ENCODE measurements at places on chromosomes 13 and 19.

DNA sequence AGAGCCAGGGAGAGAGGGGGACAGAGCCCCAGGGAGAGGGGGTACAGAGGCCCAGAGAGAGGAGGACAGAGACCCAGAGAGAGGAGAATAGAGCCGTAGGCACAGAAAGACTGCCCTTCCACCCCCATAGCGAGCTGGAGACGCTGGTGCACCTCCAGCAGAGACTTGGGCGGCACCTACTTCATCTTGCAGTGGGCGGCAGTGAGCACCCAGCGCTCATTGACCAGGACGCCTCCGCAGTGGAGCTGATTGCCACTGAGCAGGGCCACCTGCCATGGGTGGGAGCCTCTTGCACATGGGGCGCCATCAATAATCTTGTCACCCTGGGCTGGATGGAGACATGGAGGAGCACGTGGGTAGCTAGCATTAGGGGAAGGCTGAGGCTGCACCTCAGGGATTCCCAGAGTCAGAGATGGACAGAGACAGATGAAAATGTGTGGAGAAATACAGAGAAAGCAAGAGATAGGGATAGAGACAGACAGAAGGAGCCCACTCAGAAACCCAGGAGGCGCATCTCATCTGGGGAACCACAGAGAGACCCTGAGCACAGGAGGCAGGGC lies 2.0 kb downstream of the KLK7 start:
- DNase-seq = no peak

DNA sequence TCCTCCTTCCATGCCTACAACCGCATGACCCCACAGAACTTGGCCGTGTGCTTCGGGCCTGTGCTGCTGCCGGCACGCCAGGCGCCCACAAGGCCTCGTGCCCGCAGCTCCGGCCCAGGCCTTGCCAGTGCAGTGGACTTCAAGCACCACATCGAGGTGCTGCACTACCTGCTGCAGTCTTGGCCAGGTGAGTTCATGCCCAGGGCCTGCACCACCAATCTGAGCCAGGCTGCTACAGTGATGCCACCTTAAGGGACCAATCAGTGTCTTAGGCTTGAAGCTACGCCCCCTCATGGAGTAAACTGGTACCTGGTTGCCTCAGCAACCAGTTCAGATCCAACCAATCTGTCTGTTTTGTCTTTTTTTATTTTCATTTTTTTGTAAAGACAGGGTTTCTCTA lies 5.2 kb downstream of the SYDE1 start:
- peak; percentile 56 for DNase-seq

- peak; percentile 41 for DNase-seq
These were observed 42.8 kb downstream of the GAS6 start for GRCh38 chr13:113820813-113821651.

GRCh38 chr13:70613295-70613694 lies 505.0 kb upstream of the KLHL1 start:
- DNase-seq = no peak

- no peak for DNase-seq
These were observed 7.5 kb upstream of the LRP3 start for GRCh38 chr19:33186431-33187182.

DNA sequence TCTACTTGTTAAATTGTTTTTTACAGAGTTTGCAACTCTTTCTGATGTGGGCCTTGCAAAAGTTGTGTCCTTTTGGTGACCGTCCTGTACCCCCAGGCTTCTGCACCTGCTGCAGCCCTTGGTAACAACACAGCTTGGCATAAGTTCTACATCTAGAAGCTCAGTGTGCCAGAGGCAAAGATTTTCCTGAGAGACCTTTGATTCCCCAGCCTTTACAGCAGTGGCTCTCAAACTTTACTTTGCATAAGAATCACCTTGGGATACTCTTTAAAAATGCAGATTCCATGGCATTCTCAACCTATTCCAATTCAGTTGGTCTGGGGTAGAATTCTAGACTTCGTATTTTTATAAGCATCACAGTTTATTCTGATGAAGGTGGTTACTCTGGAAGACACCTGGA lies 260.9 kb downstream of the DCT start:
- DNase-seq = no peak

DNA sequence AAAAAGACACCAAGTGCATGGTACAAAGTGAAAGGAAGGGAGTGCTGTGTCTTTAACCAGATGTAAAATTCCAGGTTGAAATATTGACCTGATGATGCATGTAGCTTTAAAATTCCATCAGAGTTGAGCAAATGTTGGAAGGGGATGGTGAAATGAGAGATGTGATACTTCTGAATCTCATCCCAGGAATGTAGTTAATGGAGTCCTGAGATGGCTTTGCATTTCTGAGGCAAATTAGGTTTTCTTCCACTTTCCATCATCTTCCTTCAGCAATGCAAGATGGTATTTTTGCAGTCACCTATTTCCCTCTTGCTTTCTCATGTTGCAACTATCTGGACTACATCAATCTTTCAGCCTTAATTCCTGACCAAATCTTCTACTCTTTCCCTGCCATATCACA lies 194.1 kb upstream of the MIR17HG start:
- no peak for DNase-seq

DNA sequence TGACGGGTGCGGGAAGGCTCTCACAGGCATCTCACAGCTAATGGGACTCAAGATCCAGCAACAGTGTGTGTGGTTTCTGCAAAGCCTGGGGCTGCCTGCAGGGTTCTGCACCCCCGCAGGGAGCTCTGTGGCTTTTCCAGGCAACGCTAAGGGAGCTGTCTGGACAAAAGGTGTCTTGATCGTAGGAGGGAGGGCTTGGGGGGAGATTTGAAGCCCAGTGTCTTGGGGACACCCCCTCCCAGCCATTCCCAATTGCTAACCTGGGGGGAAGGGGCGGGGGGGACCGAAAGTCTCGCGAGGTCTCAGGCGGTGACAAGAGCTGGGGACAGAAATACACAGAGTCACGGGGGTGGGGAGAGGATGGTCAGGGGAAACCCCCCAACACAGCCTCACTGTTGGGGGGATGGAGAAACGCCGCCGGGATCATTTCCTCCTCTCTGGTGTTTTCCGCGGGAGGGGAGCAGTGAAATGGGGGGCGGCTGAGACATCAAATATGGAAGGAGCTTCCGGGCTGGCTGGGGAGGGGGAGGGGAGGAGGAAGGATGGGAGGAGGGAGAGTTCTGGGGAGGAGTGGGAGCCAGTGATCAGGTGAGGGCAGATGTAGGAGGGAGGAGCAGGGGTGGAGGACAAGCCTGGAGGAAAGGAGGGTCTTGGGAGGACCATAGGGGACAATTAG lies 13.3 kb downstream of the KCNC3 start:
- DNase-seq = peak; percentile 61

GRCh38 chr13:97802213-97802612 lies 151.3 kb upstream of the IPO5 start:
- no peak for DNase-seq

- no peak for DNase-seq
These were observed 106.1 kb downstream of the ZIC5 start for GRCh38 chr13:99865420-99865930.

Data from K562 (cell line).